Upper lobe of right lung (tissue), 1 donor: ENCODE measurements at places on chromosomes 2 and 18. TPM values are rescaled to one million over a fixed set of nuclear protein-coding genes. Genes with fewer than 3 reads are reported as not detected.

The DUSP19 gene
- 3.0 TPM for total RNA-seq

The WDR43 gene
- 27.6 TPM for total RNA-seq

The PPP1R1C gene
- 5.8 TPM for total RNA-seq

The RUFY4 gene
- total RNA-seq, result not detected

The LIPG gene
- total RNA-seq, result 10.2 TPM

The C18orf32 gene
- total RNA-seq, result 53.2 TPM

The EPG5 gene
- total RNA-seq, result 38.5 TPM

The LINC00305 gene
- total RNA-seq, result not detected

The CASP10 gene
- 31.6 TPM for total RNA-seq

The ABCG5 gene
- total RNA-seq, result not detected

The ADD2 gene
- 1.4 TPM for total RNA-seq

The SSB gene
- total RNA-seq, result 70.7 TPM

The MALL gene
- 154 TPM for total RNA-seq

The GPR75 gene
- total RNA-seq, result 2.5 TPM

The RAX gene
- total RNA-seq, result not detected
